ENCODE measurements at places on chromosomes 2 and 18.

DNA sequence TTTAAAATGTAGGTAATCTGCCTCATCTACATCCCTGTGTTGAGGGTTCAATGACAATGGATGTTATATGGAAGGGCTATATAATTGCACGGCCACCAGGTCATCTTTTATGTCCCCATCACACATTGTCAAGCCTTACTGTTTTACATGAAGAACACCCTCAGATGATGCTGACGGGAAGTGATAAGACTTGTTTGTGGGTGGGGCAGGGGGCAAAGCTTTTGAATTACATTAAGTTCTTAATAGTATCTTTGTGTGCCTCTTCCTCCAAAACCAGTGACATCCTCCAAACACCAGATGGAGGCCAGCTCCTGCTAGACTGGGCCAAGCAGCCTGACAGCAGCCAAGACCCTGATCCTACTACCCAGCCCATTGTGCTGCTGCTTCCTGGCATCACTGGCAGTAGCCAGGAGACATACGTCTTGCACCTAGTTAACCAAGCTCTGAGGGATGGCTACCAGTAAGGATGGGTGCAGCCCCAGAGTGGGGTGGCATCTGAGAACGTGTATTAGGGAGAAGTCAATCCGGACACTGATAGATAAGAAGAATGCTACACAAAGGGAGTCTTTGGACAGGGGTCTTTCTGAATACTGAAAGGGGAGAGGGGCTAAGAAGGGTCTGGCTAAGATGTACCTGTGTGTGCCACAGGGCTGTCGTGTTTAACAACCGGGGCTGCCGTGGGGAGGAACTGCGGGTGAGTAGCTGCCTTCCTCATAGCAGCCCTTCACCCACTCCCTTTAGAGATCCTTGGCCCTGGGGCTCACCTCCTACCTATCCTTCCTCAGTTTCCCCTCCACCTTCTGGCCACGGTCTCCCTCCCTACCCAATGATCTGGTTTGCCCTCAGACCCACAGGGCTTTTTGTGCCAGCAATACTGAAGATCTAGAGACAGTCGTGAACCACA is 5.3 kb downstream of the ABHD1 start:
- no peak for DNase-seq

- DNase-seq: no peak
Measured at GRCh38 chr2:235551965-235552364, 58.1 kb downstream of the AGAP1 start.

DNA sequence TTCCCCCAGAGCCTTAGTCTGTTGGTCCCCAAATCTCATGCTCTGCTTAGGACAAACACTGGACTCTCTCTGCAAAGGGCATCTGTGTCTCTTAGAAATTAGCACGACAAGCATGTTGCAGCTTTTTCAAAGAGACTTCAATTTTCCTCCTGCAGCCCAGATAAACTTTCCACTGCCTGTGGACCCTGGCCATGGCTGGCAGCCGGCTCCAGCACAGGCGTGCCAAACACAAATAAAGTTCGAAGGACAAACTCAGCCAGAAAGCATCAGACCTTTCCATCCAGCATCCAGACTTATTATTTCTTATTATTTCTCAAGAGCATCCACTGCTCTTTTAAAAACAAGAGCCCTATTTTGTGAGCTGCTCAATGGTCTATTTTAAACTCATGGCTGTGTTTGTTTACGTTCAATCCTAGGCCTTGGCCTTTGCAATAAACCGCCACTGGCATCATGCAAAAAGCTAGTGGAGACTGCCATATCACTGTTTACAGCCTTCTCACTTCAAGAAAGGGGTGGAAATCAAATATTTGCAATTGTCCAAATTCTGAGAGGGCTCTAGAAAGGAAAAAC is 300.8 kb downstream of the BCL11A start:
- DNase-seq: no peak

DNA sequence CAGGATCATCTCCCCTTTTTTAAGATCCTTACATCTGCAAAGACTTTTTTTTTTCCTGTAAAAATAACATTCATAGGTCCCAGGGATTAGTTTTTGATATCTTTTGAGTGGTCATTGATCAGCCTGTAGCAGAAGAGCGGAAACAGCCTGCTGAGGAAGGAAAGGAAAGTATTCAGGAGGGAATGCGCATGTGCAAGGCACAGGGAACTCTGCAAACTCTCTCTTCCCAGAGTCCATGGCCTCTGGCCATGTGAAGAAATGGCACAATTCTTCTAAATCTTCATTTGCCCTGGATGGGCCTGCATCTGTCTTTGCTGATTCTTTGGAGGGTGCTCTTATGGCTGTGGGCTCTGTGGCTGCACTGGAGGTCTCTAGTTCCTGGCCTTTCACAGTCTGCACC is 60.1 kb upstream of the SKOR2 start:
- DNase-seq: no peak

DNA sequence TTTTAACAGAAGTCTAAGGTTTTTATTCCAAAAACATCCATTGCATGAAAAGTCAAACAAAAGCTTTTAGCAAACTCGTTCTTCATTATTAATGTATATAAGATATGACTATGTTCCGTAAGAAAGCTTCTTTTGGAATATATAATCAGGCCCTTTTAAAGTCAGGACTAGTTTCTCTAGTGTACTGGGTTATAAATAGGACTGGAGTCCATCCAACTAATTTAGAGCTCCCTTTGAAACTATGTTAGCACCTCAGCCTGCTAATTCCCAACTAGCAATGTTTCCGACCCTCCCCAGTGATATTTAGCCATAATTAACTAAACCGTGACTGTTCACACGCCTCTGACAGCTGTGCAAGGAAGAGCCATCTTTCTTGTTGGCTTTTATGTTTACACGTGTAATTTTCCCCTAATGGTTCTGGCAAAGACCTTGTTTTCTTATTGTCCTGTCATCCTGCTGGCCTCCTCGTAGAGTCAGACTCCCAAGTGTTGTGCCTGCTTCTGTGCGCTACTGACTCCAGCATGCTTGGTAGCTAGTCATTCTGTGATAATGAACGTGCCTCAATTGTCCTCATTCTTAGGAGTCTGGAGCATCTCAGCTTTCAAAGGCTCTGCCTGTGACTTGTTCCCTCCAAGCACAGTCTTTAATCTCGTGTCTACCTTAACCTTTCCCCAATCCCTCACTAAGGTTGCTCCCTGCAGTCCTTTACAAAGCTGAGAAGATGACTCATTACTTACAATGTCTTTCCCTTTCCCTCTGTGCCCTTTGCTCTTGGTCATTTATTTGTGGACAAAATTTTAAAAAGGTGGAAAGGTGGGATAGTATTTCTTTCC is 172.2 kb upstream of the RASGRP3 start:
- DNase-seq: no peak

- DNase-seq: no peak
Measured at GRCh38 chr2:63817382-63817781, 24.3 kb upstream of the UGP2 start.

DNA sequence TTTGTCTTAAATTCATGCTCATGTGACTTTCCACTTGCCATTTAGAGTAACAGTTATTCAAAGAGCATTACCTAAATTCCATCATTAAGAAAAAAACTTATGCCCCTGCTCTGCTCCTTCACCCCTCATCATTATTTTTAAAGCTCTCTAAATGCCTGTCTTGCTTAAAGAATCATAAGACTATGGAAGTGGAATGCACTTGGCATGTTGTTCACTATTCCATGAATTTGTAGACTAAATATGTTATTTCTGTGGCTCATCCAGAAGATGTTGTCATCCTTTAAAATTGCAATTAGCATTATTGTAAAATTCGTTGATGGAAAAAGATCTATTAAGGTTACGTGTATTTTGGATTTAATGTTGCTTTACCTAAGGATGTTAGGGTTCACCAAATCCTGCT is 61.8 kb downstream of the FMNL2 start:
- no peak for DNase-seq

DNA sequence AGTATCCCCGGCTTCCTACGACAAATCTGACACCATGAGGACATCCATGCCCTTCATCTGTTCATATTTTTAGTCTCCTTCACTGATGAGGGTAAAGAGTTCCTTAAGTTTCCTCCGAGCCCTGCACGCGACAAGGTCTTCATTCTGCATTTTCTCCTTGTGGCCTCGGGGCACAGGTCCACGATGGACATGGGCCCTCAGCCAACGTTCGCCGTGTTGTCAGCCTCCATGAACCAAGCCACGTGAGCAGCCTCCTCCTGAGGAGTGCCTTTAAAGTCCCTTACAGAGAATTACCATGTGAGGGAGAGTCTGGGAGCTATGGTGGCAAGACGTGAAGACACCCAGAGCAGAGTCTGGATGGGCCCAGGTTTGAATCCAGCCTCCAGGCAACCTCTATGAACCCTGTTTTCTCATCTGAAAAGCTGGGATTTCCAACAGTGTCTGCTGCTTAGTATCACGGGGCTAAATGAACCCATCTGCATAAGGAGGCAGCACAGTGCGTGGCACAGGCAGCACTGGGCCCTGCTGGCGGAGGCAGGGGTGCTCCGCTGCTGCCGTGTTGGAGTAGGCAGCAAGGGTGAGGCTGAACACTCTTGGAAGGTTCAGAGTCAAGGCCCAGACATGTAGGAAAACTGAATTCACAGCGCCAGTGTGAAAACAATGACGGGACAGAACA is 54.1 kb downstream of the EIPR1 start:
- DNase-seq: no peak

DNA sequence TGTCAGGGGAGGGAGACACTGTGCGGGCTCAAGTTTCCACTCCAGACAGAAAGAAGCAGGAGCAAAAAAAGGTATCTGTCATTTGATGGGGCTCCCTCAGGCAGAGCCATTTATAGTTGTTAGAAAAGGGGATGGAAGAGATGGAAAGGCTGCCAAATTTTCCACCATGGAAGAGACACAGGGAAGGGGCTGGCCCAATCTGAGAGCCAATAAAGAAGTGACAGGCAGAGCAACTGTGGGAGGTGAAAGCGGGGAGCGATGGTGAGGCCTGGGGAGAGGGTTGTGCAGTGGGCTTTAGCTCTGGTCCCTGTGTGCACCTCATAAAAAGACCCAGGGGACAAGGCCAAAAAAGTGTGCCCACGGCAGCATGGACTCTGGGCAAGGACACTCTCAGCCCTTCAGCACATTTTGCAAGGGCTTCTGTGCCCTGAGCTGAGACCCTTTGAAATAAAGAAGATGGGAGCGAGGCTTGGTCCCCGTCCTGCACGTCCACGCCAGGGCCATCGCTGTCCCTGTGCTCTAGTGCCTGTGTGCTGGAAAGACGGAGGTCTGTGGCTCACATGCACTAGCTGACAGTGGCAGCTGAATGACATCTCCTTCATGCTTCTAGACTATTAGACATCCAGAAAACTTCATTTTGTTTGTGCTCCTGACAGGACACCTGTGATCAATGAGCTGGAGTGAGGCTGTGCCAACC is 456.7 kb upstream of the HS6ST1 start:
- DNase-seq: no peak

DNA sequence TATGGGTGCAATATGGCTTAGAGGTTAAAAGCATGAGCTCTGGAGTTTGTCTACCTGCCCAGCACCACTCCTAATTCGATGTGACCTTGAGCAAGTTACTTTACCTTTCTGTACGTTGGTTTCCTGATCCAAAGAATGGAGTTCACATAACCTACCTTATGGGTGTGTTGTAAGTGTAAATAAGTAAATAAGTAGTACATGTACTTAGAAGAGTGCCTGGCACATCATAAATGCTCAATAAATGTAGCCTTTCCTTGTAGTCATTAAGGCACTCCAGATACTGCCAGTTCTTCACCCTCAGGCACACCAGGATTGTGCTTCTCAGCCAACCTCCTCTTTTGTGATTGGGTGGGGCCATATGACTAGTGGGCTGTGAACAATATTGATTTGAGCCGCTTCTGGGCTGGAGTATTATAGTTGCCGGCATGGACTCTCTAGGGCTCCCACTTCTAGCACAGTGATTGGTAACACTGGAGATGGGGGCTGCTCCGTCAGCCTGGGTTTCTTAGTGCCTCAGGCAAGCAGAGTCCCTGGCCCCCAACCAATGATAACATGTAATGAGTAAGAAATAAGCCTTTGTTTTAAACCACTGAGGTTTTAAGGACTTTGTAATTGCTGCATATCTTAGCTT is 101.7 kb upstream of the NOSTRIN start:
- no peak for DNase-seq

GRCh38 chr2:10239561-10239967 is 63.1 kb upstream of the HPCAL1 start:
- no peak for DNase-seq

- DNase-seq: no peak
Measured at GRCh38 chr2:214630402-214631045, 179.0 kb downstream of the BARD1 start.

DNA sequence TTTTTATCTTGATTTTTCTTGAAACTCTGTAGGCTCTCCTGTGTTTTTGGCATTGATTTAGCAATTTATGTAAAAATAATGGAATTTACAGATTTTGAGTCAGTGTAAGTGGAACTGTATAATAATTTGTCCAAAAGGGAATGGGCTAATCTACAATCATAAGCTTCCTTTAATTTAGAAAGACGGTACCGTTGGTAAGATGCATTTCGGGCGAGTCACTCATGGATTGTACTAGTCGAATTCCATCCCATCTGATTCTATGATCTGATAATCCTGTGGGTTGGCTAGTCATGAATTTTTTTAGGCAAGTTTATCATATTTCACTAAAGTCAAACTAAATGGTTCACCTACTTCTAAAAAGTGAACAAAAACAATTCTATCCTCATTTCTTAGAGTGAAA is 133.4 kb downstream of the ZNF407 start:
- no peak for DNase-seq

DNA sequence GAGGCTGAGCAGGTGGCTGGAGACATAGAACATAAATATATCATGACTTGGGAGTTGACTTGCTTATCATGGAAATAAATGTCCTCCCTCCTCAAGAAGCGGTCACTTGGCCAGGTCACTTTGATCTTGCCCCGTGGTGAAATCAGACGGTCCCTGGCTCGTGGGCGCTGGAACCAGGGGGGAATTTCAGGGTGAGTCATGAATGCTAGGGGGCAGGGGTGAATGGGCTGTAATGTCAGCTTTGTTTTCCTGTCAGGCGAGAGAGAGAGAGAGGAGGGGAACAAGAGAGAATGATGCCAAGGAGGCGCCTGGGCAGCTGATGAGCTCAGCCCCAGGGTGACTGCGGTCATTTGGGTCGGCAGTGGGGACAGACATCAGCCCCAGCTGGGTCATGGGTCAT is 47.7 kb downstream of the RRM2 start:
- DNase-seq: no peak

- DNase-seq: no peak
Measured at GRCh38 chr18:58893388-58894099, 28.9 kb downstream of the ZNF532 start.

DNA sequence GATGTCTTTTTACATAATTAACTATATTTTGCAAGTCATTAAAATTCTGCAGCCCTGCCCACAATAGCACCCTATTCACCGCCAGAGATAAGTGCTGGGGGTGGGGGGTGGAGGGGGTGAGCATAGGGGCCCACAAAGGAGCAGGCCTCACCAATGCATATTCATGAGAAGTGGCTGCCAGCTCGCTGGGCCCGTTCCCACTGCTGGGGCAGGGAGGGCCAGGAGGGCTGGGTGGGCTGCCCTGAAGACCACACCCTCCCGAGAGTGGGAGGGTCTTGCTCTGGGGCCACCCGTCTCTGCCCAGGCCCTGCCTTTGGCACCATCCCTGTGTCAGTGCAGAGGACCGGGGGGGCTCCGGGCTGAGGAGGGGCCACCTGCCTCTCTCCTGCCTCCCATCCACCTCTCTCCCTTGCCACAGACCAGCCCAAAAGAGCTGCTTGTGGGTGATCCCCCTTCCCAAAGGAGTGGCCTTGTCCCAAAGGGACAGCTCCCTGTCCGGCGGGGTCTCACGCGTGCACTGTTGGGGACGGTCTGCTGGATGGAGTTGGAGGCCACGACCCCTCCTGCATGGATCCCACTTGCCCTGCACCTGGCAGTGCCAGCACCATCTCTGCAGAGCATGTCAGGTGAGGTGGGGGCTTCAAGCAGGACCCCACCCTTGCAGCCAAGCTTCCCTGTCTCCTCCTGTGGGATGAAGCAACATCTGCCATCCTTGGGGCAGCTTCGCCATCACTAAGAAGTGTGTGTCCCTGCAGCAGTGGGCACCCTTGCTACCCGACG is 138.8 kb upstream of the GPC1 start:
- DNase-seq: no peak

All from stimulated activated CD4-positive, alpha-beta T cell treated with anti-CD3 and anti-CD28 coated beads, Interleukin-1b, Interleukin-23, amount 100 ng/mL, for 1 hour (primary cell).